Activated T-cell treated with anti-CD3 and anti-CD28 coated beads, Interleukin-2, amount 50 U/mL, for 24 hours (primary cell): ENCODE measurements at places on chromosomes 16 and 17.

DNA sequence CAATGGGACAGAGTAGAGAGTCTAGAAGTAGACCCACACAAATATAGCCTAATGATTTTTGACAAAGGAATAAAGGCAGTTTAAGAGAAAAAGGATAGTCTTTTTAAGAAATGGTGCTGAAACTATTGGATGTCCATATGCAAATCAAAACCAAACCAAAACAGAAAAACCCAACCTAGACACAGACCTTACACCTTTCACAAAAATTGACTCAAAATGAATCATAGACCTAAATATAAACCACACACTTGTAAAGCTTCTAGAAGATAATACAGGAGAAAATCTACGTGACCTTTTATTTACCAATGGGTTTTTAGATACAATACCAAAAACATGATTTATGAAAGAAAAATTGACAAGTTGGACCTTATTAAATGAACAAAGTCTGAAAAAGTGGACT is 66.4 kb upstream of the MPHOSPH6 start:
- H3K27ac ChIP-seq, result no peak overlapping the region
- peaks cover 1% of the 10 kb centered on the region for H3K4me1 ChIP-seq
- H3K4me3 ChIP-seq, result no peak overlapping the region
- H3K36me3 ChIP-seq, result no peaks in the 10 kb centered on the region
- H3K27me3 ChIP-seq, result peaks cover 48% of the 10 kb centered on the region

GRCh38 chr16:84643180-84643583 is 5.1 kb upstream of the KLHL36 start:
- H3K27me3 ChIP-seq, result peaks cover 3% of the 10 kb centered on the region
- H3K36me3 ChIP-seq, result no peaks in the 10 kb centered on the region
- H3K4me1 ChIP-seq, result peaks cover 38% of the 10 kb centered on the region
- no peak overlapping the region for H3K27ac ChIP-seq
- H3K4me3 ChIP-seq, result no peak overlapping the region

- no peak overlapping the region for H3K27ac ChIP-seq
- H3K36me3 ChIP-seq, result no peaks in the 10 kb centered on the region
- peaks cover 3% of the 10 kb centered on the region for H3K4me1 ChIP-seq
- no peak for DNase-seq
These were observed 23.8 kb upstream of the ZNF469 start for GRCh38 chr16:88359008-88359407.

- no peaks in the 10 kb centered on the region for H3K27me3 ChIP-seq
- DNase-seq, result no peak
- peak overlapping the region; percentile 93 for H3K27ac ChIP-seq
- peaks cover 80% of the 10 kb centered on the region for H3K4me1 ChIP-seq
These were observed 1.7 kb downstream of the DEXI start for GRCh38 chr16:10940501-10941079.

- peaks cover 11% of the 10 kb centered on the region for H3K4me1 ChIP-seq
- H3K27me3 ChIP-seq, result peaks cover 61% of the 10 kb centered on the region
- H3K36me3 ChIP-seq, result no peaks in the 10 kb centered on the region
- H3K4me3 ChIP-seq, result no peak overlapping the region
- DNase-seq, result no peak
These were observed 611 bp downstream of the RAMP2 start for GRCh38 chr17:42761638-42762037.

DNA sequence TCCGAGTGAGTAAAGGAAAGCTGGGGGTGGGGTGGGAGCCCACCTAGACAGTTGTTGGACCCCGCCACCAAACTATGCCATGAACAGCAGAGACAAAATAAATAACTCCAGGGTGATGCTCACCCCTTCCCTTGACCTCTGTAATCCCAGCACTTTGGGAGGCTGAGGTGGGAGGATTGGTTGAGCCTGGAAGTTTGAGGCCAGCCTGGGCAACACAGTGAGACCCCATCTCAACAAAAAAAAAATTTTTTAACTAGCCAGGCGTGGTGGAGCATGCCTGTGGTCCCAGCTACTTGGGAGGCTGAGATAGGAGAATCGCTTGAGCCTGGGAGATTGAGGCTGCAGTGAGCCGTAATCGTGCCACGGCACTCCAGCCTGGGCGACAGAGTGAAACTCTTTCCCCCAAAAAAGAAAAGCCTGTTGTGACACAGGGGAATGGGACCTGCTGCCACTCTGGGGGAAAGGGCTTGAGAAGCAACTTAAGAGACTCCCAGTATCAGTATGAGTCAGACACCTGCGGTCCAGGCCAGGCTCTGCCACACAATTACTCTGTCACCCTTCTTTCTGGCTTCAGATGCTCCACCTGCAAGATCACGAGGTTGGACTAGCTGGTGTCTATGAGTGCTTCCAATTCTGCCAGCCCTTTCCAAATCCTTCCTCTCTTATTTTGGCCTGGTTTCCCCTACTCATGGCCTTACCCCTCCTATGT is 5.0 kb downstream of the SGCA start:
- H3K4me1 ChIP-seq, result peaks cover 13% of the 10 kb centered on the region
- no peaks in the 10 kb centered on the region for H3K36me3 ChIP-seq
- DNase-seq, result no peak
- H3K4me3 ChIP-seq, result no peak overlapping the region

DNA sequence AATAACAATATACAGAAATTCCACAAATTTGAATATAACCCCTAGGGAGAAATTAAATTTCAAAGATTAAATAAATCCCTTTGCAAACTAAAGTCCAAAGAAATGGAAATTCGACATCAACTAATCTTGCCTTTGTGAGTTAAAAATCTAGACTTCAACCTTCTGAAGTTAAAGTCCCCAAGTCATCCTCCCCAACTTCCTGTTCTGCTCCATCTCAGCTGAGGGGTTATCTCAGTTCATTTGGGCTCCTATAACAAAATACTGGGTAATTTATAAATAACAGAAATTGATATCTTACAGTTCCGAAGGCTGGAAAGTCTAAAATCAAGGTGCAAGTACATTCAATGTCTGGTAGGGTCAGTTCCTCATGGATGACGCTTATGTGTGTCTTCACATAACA is 22.8 kb upstream of the KDM6B start:
- no peak for DNase-seq
- H3K4me1 ChIP-seq, result peaks cover 4% of the 10 kb centered on the region
- no peak overlapping the region for H3K4me3 ChIP-seq
- no peaks in the 10 kb centered on the region for H3K27me3 ChIP-seq

DNA sequence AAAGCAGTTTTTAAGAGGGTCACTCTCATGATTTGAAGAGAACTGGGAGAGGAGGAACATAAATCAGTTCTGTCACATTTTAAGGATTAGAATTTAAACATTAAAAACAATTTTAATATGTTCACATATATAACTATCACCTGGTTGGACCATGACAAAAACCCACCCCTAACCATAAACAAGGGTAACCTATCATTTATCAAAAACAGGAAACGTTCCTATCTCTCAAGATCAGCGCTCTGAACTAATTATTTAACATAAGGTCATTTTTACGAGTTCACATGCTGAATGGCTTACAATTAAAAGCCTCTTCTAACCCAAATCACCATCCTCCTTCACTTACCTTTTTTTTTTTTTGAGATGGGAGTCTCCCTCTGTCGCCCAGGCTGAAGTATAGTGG is 45.0 kb downstream of the KANSL1 start:
- H3K4me1 ChIP-seq, result peaks cover 88% of the 10 kb centered on the region
- no peak for DNase-seq
- peak overlapping the region; percentile 56 for H3K27ac ChIP-seq

- no peak overlapping the region for H3K4me3 ChIP-seq
- H3K27me3 ChIP-seq, result peaks cover 13% of the 10 kb centered on the region
- H3K4me1 ChIP-seq, result no peaks in the 10 kb centered on the region
- no peak for DNase-seq
These were observed 75.4 kb upstream of the ZNF423 start for GRCh38 chr16:49931266-49931665.

DNA sequence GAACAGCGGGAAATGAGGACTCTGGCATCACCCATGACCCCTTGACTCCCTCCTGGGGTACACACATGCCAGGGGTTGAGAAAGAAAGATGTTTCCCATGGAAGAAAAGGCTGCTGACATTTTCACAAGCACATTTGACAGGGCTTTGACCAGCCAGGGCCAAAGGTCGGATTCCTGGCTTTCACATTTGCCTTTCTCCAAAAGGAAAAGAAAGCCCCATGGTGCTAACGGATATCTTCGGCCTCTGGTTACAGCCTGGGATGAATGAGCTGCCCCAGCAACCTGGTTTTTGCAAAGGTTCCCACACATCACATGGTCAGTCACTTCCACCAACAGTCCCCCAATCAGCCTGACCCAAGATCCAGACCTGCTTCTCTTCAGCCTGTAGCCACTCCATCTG is 478.2 kb upstream of the CDH11 start:
- H3K27ac ChIP-seq, result no peak overlapping the region
- DNase-seq, result no peak
- H3K4me1 ChIP-seq, result no peaks in the 10 kb centered on the region

GRCh38 chr16:90009172-90009899 is 9.9 kb downstream of the DBNDD1 start:
- peaks cover 5% of the 10 kb centered on the region for H3K27me3 ChIP-seq
- no peak for DNase-seq
- no peak overlapping the region for H3K27ac ChIP-seq

DNA sequence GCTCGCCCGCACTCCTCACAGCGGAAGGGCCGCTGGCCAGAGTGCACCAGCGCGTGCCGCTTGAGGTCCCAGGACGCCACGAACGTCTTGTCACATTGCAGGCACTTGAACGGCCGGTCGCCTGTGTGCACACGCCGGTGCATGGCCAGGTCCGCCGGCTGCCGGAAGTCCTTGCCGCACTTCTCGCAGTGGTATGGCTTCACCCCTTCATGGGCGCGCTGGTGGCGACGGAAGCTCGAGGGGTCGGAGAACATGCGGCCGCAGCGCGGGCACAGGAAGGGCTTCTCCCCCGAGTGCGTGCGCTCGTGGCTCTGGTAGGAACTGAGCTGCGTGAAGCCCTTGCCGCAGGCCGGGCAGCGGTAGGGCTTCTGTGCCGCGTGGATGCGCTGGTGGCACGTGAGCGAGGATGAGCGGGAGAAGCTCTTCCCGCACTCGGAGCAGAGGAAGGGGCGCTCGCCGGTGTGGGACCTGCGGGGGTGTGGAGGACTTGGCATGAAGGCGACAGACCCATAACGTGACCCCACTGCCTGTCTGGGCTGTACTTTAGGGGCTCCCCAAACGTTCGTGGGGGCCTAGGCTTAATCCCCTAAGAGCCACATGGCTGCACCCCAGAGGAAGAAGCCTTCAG is 12.1 kb downstream of the ZNF668 start:
- H3K27me3 ChIP-seq, result no peaks in the 10 kb centered on the region
- DNase-seq, result no peak
- peaks cover 38% of the 10 kb centered on the region for H3K4me1 ChIP-seq
- peaks cover 69% of the 10 kb centered on the region for H3K36me3 ChIP-seq
- no peak overlapping the region for H3K27ac ChIP-seq
- no peak overlapping the region for H3K4me3 ChIP-seq

GRCh38 chr16:81431554-81432353 is 12.9 kb upstream of the CMIP start:
- no peak overlapping the region for H3K27ac ChIP-seq
- no peak overlapping the region for H3K4me3 ChIP-seq
- peaks cover 5% of the 10 kb centered on the region for H3K4me1 ChIP-seq

GRCh38 chr16:56684256-56684925 is 2.1 kb downstream of the MT1X start:
- DNase-seq, result no peak
- no peaks in the 10 kb centered on the region for H3K27me3 ChIP-seq
- no peak overlapping the region for H3K27ac ChIP-seq

GRCh38 chr17:17044846-17045561 is 2.7 kb downstream of the MPRIP start:
- H3K4me1 ChIP-seq, result peaks cover 70% of the 10 kb centered on the region
- no peak for DNase-seq
- H3K27ac ChIP-seq, result peak overlapping the region; percentile 71
- H3K36me3 ChIP-seq, result peaks cover 14% of the 10 kb centered on the region
- H3K27me3 ChIP-seq, result no peaks in the 10 kb centered on the region

DNA sequence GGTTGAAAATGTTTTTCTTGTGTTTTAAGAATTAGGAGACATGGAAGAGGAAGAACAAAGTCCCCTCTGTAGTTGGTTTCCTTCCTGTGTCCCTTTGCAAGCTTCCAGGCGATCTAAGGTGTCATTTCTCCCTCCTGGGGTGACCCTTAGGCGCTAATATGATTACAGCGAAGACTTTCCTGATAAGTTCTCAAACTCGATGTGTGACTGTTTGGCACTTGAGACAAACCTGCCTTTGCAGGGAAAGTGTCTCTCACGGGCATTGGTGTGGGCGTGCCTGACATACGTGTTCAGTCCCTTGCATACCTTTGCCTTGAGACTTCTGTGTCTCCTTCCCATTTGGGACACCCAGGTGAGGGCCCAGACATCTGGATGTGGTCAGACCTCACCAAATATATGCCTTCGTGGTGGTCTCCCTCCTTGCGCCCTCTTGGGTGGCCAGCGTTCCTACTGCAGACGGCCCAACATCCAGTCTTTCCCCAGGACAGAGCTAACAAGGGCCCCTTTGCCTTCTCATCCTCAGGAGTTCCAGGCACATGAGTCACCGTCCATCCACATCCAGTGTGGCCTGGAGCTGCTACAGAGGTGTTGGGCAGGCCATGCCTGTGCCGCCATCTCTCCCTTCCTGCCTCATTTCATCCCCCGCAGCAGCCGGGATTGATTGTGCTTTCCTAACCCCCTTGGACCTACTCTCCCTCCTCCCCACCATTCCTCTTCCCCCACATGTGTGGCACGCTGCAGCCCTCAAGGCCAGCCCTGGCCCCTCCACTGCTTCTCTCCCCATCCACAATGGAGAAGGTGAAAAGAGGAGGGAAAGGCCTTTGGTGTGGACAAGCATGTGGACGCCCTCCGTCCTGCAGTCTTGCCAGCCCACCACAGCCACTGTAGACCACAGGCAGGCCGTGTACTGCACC is 3.1 kb upstream of the JPT2 start:
- no peak overlapping the region for H3K27ac ChIP-seq
- H3K27me3 ChIP-seq, result no peaks in the 10 kb centered on the region
- H3K36me3 ChIP-seq, result peaks cover 75% of the 10 kb centered on the region

DNA sequence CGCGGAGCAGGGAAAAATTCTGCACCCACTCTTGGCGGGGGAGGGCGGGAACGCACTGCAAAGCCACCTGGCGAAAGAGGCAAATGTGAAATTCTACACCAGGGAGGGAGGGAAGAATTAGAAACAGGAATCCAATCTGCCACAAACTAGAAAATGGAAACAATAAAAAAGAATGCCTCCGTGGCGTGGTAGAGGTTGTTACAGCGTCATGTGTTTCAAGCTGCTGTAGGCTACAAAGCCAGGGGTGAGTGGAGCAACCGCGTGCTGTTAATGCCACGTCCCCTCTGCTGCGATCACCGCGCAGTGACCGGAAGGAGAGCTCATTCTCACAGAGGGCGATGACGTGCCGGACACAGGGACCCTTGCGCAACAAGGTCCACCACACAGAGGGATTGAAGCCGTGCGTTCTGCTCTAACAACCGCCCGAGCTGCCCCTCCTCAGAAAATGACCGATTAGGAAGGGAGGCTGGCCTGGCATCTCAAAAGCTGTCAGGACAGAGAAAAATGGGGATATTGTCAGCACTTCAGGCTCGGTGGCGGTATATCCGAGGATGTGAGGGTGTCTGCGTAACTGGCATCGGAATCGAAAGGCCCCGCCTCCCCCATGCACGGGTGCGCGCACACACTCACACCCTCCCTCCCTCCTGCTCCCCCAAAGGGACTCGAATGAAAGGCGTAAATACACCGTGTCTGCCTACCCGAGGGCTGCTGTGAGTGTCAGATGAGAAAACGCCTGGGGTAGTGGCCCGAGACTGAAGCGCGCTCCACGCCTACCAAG is 70.8 kb upstream of the TNRC6C start:
- H3K4me3 ChIP-seq, result peak overlapping the region; percentile 71
- DNase-seq, result peak; percentile 73
- peaks cover 52% of the 10 kb centered on the region for H3K4me1 ChIP-seq
- no peaks in the 10 kb centered on the region for H3K36me3 ChIP-seq

- H3K4me1 ChIP-seq, result no peaks in the 10 kb centered on the region
- H3K4me3 ChIP-seq, result no peak overlapping the region
- no peak for DNase-seq
- no peak overlapping the region for H3K27ac ChIP-seq
- H3K27me3 ChIP-seq, result peaks cover 15% of the 10 kb centered on the region
These were observed 408.8 kb upstream of the ASIC2 start for GRCh38 chr17:33701910-33702309.
